ENCODE measurements at places on chromosomes 7 and 10.
A peak's percentile ranks its signal among the peaks of the same experiment; 100 is the strongest.

GRCh38 chr10:24207781-24208611, 942 bp upstream of the KIAA1217 start:
- no peak for DNase-seq

DNA sequence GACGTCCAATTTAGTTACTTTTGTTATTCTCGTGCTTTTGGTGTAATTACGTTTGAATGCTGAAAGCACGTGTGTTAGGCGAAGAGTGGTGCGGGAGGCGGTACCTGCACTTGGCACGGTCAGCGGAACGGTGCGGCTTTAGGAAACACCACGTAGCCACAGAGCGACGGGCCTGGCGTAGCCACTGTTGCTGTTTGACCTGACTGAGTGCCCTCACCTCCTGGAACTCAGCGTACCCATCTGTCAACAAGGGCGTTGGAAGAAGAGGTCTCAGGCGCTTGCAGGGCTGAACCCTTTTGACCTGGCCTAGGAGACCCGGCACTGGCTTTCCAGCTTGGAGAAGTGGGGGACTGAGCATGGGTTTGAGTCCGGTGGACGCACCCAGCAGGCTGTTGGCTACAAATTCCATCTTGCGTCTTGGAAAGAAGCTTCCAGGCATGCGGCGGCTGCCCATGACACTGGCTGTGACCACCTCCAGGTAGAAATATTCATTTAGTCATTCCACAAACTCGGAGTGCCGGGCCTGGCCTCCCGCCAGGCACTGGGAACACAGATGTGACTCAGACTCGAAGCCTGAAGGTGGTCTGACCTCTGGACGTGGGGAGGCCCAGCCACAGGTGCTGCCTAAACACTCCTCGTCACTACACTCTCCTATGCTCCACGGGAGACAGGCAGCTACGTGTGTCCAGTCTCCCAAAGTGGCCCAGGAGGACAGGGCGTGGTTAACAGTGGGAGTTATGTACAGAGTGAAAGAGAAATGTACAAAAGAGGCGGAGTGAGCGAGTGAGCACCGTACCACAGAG, 22.2 kb downstream of the FAM20C start:
- DNase-seq = no peak

DNA sequence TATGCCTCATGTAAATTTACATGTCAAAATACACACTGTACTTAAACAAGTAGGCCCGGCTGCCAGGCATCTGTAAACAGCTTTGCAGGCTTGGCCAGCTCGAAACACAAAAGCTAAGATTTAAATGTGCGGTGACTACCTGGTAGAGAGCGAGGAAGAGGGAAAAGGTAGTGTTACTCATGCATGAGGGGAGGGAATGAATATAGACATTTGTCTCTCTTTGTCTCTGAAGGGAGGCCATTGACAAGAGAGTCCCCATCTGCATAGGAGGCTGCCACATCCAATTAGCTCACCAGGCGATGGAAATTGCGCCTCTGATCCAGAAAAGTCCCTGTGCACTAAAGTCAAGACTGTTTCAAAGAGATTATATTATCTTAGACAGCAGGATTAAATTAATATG, 535.8 kb downstream of the PTPRN2 start:
- DNase-seq = no peak

- peak; percentile 69 for DNase-seq
Observed at GRCh38 chr10:29895456-29895855, 163.9 kb downstream of the JCAD start.

DNA sequence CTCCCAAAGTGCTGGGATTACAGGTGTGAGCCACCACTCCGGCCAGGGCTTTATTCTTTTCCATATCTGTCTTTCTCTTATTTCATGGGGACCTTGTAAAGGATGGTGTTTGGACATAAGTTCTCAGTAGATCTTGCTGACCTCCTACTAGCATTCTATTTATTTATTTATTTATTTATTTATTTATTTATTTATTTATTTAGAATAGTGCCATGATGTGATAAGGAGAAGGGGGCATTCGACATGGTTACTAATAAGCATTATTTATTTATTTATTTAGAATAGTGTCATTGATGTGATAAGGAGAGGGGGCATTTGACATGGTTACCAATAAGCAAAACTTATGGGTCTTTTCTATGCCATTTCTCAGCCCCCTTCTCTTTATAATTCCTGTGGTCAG, 176.9 kb downstream of the LRRC4 start:
- no peak for DNase-seq

All from GM04503 (cell line).